SHP77 (cell line): ENCODE measurements at places on chromosomes 13 and 19.

DNA sequence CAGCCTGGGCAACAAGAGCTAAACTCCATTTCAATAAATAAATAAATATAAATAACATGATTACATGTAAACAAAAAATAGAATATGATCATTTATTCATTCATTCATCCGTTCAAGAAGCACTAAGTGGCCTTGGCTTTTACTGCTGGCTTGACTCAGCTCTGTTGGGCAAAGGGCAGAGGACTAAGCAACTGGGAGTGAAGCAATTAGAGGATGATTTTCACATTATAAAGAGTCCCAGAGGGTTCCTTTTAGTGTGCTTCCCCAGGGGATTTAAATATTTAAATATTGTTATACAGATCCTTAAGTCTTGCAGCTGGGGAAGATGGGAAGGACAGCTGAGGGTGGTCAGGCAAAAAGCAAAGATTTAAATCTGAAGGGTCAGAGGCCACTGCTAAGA is 34.9 kb upstream of the FLT1 start:
- DNase-seq: no peak

- DNase-seq: no peak
Measured at GRCh38 chr19:40762754-40763470, 11.9 kb downstream of the SNRPA start.

GRCh38 chr13:95440441-95441088 is 112.0 kb upstream of the CLDN10 start:
- DNase-seq: no peak

DNA sequence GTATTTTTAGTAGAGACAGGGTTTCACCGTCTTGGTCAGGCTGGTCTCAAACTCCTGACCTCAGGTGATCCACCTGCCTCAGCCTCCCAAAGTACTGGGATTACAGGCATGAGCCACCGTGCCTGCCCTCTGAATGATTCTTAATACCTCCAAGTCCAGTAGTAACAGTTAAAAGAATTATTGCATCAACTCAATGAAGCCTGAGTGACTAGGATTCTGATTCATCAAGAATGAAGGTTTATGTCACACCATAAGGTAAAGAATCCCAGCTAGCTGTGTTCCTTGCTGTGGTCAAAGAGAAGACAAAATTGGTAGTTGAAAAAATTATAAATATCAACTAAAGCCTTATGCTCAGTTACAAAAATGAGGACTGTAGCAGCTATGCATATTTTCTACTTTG is 81.2 kb upstream of the ABCC4 start:
- no peak for DNase-seq

DNA sequence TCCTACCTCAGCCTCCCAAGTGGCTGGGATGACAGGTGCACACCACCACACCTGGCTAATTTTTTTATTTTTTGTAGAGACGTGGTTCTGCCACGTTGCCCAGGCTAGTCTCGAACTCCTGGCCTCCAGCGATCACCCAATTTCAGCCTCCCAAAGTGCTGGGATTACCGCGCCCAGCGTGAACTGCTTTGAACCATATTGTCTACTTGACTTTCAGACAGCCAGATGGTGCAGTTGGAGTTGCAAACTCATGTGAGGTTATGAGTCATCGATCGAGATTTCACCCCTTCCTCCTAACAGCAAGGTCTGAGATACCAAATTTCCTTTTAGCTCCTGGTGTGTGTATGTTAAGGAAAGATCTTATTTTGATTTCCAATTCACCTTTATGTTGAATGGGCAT is 2.7 kb downstream of the SLC27A1 start:
- no peak for DNase-seq

- no peak for DNase-seq
Measured at GRCh38 chr19:1037621-1038064, 2.3 kb upstream of the ABCA7 start.

DNA sequence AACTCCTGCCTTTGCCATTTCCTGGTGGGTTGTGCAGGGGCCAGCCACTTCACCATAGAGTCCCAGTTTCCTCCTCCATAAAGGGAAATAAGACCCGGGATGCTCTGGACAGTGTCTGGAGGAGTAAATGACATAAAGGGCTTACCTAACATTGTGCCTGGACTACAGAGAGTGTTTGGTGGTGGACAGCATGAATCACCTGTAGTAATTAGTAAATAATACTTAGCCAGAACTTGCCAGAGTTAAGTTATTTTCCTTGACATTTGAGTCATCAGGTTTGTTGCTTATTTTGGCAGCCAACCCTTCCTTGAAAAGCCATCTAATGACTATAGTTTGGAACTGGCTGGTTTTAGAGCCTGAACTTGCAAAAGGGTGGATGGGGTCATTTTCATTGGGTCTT is 159.2 kb downstream of the SLC7A1 start:
- no peak for DNase-seq

- DNase-seq: no peak
Measured at GRCh38 chr19:18173054-18173571, 500 bp upstream of the IFI30 start.

GRCh38 chr13:33272531-33273124 is 12.9 kb downstream of the STARD13 start:
- no peak for DNase-seq

DNA sequence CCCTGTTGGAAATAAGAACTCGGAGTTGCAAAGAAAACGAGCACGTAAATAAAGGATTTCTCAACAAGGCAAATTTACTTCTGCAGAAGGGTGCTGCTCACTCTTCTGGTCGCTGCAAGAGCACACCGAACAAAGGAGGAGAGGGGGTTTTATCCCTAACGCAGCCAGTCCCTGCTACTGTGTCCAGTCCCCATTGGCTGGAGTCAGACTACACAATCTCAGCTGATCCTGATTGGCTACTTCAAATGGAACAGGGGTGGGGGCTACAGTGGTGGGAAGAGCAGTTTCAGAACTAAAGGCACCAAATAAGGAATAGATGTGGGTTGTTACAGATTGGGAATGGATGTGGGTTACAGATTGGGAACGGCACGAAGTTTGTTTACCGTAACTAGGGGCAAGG is 63.9 kb upstream of the MCF2L start:
- no peak for DNase-seq

GRCh38 chr13:87129602-87130300 is 541.4 kb upstream of the SLITRK5 start:
- DNase-seq: no peak
